ENCODE measurements at places on chromosomes 13 and 19.

DNA sequence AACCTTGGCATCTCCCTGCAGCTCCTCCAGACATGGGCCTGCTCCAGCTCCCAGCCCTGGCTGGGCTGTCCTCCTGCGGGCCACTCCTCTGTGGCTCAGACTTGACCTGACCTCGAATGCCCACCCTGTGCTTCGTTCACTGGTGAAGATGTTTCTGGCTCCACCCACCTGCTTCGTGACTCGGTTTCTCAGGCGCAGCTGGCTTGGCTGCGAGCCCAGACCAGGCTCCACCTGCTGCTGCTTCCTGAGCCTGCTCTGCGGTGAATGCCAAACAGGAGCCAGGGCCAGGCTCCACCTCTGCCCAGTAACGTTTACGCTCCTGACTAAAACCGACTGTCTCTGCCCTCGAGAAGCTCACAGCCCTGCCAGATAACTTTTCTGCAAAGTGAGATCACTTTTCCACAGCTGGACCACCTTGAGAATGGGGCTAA, 8.9 kb upstream of the RSPH6A start:
- no peak for DNase-seq

DNA sequence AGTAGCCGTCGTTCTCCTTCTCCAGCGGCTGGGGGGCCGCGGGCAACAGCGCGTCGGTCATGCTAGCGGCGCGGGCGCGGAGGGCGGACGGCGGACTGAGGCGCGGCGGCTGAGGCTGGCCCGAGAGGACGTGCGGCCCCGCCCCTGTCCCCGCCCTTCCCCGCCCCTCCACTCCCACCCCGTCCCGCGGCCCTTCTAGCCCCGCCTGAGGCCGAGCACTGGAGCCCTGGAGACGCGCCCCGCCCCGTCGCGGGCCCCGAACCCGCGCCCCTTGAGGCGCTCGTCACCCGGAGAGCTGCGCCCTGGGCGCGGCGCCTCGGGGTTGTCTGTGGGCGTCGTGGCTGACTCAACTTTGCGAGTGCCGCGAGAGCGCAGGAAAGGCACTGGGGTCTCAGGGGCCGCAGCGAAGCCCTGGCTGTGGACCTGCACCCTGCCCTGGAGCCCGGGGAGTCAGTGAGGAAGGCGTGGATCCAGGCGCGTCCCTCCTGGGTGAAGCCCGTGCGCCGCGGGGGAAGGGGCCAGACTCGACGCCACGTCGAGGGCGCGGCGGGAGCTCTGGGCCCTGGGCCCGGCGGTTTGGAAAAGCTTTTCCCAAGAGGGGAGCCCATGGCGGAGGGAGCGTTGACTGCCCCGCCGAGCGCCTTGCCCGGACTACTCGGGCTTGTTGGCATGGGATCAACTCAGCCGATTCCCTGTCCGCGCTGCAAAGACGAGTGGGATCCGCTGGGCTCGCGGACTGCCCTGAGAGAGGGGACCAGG, at the start of gene RHPN2:
RHPN2 (minus strand) TSS at position 97 of the 759 bp plus-strand sequence; CDS start at position 61, 36 bp downstream.
- peak; percentile 11 for DNase-seq

- DNase-seq = no peak
Observed at GRCh38 chr13:20993661-20994440, 67.5 kb downstream of the LATS2 start.

DNA sequence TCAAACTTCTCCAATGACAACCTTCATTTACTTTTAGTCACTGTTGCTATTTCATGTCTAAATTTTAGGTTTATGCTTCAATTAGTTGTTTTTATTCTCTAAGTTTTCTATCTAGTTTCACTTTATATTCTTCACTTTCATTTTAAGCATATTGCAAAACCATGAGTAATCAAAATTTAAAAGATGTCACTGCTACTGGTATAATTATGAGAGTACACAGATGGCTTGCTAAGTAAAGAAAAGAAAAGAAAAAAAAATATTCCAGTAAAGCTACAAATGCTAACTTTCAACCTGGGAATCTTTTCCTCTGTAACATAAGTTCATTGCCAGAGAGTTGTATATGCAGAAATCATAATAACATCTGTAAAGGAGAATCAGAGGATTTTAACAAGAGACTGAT, 1624.7 kb downstream of the PCDH9 start:
- no peak for DNase-seq

DNA sequence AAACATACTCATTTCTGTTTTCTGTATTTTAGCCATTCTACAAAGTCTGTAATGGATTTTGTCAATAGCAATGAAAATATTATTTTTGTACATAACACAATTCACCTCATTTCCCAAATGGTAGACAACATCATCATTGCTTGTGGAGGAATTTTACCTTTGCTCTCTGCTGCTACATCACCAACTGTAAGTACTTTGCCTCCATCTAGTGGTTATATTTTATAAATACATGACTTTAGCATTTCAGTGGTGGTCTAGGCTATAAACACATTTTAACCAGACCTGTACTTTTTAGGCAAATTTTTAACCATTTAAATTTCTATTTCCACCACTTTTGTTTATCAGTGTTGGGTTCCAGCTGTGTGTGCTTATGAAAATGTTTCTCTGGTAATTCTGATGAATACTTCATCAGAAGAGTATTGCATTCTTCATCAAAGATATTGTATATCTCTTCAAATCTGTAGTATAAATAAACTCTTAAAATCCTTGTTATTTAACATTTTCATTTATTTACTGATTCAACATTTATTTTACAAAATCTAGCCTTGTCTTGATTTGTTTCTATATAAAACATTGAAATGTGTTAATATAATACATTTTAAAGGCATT, 222.4 kb downstream of the NBEA start:
- no peak for DNase-seq

DNA sequence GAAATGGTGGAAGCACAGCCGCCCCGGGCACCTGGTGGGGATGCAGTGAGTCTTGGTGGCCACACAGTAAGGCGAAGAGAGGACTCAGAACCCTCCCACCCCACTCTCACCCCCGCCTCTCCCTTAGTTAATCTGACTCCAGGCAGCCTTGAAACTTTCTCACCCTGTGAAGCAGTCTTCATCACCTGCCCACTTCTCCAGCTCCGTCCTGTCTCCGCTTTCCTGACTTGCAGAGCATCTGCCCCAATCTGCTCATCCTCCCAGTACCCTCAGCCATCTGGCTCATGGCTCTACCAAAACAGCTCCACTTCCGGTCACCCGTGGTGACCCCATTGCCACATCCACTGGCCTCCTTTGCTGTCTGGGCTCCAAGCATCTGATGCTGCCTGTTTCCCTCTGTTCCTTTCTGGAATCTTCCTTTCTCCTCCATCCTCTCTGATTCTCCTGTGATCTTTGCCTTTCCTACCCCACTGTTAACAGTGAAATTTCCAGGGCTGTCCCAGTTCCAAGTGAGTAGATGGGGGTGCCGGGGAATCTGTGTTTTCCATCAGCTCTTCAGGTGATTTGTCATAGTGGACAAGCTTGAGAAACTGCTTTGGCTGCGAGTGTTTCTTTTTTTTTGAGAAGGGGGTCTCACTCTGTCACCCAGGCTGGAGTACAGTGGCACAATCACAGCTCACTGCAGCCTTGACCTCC, 4.3 kb downstream of the USF2 start:
- DNase-seq = no peak

DNA sequence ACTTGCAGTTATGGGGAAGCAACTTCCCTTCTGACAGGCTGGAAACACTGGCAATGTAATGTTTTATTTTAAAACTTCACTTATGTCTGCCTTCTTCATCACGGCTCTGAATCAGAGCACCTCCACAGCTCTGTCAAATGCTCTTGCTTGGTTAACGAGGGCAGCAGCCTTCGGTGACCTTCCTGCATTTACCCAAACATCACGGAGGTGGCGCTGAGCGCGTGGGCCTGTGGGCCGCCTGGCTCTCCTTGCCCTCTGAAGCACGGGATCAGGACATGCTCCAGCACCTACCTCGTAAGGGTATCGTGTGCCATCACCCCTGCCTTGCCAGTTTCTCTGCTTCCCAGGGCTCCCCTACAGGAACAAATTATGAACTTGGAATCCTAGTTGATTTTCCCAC, 310.0 kb downstream of the TEX29 start:
- DNase-seq = no peak

- no peak for DNase-seq
Observed at GRCh38 chr19:57664269-57665127, 4.2 kb upstream of the ZSCAN4 start.

GRCh38 chr19:16351133-16351809, 26.6 kb downstream of the KLF2 start:
- DNase-seq = no peak

GRCh38 chr19:44609219-44609618, 4.1 kb upstream of the IGSF23 start:
- no peak for DNase-seq

GRCh38 chr13:107665926-107666458, 549.3 kb downstream of the LIG4 start:
- no peak for DNase-seq

- DNase-seq = no peak
Observed at GRCh38 chr13:113756441-113757097, 2.5 kb upstream of the TMEM255B start.

DNA sequence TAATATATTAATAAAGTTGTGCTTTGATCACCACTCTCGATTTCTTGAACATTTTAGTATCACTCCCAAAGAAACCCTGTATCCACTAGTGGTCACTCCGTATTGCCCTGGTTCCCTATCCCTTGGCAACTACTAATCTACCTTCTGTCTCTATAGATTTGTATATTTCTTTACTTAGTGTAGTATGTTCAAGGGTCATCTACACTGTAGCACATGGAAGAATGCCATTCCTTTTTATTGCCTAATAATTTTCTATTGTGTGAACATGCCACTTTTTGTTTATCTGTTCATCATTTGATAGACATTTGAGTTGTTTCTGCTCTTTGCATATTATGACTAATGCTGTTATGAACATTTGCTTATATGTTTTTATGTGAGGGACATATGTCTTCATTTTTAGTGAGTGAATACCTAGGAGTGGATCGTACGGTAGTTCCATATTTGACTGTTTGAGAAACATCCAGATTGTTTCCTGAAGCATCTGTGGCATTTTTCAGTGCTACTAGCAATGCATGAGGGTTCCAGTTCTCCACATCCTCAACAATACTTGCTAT, 254.0 kb downstream of the GPC6 start:
- DNase-seq = no peak

DNA sequence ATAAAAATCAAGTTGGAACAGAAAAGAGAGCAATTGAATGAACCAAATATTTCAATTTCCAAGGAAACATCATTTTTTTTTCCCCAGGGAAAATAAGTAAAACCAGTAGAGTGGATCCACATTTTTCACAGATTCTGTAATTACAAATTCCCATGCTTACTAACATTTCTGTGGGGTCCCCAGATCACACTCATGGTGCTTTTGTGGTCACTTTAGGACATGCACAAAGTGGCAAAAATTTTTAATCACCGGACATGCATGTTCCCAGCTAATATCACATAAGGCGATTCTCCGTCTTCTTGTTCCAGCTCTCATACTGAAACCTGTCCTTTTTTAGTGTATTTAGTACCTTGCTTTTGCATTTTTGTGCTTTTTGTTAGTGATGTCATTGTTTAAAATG, 748.2 kb upstream of the SLITRK1 start:
- DNase-seq = no peak

DNA sequence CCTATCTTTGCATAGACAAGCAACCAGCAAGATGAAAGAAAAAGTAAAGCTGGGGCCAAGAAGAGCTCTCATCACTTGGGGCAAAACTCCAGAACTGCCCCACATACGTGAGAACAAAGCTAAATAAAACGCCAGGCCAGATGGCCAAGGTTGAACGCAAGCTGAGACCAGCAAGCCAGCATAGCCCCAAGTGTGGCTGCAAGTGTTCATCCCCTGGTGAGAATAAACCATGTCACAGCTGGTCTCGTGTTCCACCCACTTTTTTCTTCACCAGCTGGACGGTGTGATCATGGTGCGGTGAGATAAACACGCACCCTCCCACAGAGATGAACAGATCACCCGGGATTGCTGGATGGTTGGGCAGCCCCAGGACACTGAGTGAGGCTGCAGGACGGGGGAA, 109.6 kb upstream of the CACNA1A start:
- no peak for DNase-seq

DNA sequence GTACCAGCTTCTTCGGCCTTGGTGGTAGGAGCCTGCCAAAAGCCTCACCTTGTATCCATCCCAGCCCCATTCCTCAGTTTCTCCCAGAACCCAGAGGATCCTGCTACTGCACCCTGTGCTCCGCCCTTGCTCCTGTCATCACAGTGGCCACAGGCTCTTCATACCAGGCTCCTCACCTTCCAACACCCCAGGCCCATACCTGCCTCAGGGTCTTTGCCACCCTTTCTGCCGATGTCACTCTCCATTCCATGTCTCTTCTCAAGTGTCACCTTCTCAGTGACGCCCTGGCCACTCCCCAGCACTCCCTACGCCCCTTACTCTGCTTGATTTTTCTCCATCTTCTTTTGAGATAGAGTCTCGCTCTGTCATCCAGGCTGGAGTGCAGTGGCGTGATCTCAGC, 2.0 kb upstream of the SRRM5 start:
- DNase-seq = no peak

DNA sequence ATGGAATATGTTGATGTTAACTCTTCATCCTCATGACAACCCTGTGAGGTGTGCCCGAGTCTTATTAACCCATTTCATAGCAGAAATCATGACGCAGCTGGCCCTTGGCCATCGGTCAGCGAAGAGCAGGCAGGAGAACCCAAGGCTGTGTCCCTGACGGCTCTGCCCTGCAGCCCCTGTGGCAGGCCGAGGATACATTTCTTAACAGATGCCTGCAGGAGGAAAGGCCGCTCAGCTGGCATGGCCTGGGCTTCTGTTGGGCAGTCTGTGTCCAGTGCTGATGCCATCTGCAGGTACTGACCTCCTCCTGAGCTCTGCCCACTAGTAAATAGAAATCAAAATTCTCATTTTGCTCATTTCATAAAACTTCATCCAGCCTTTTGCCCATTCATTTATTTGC, 35.4 kb upstream of the MCF2L start:
- no peak for DNase-seq

- no peak for DNase-seq
Observed at GRCh38 chr19:31548941-31549340, 199.7 kb upstream of the TSHZ3 start.

DNA sequence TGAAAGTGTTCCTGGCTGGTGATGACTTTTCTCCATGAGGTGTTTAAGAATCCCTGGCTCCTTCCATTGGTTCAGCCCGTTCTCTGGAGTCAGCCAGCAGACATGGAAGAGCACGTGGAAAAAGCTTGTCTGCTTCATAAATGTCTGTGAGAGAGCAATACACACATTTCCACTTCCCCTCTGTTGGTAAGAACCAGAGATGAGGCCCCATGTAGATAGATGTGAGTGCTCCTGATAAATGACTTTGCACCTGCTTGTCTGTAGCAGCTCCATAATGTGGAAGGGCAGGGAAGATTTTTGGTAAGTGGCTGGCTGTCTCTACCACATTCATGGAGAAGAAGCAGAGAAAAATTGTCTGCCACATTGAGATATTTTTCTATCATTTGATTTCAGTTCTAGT, 325.8 kb downstream of the LMO7 start:
- no peak for DNase-seq

DNA sequence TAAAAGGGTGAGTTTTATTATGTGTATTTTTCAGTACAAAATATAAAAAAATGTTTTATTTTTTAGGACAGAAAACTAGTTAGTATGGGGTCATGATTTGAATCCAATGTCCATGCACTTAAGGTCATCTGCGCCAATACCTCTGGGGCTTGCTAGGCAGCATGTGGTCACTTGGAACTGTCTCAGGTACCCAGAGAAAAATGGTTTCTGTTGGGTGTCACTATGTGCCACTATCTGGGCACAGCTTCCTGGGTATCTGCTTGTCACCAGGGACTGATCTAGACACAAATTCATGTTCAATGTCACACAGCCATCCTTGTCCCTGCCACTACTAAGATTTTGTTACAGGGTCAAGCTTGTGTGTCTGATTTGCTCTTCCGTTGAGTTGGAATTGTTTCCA, 100.4 kb downstream of the RGCC start:
- no peak for DNase-seq

Data from activated CD8-positive, alpha-beta memory T cell treated with anti-CD3 and anti-CD28 coated beads for 1 hour (primary cell).